GM12878 (cell line): ENCODE measurements at places on chromosomes 2 and 18. TPM values are rescaled to one million over a fixed set of nuclear protein-coding genes. Genes with fewer than 3 reads are reported as not detected.
A peak's percentile ranks its signal among the peaks of the same experiment; 100 is the strongest.

DNA sequence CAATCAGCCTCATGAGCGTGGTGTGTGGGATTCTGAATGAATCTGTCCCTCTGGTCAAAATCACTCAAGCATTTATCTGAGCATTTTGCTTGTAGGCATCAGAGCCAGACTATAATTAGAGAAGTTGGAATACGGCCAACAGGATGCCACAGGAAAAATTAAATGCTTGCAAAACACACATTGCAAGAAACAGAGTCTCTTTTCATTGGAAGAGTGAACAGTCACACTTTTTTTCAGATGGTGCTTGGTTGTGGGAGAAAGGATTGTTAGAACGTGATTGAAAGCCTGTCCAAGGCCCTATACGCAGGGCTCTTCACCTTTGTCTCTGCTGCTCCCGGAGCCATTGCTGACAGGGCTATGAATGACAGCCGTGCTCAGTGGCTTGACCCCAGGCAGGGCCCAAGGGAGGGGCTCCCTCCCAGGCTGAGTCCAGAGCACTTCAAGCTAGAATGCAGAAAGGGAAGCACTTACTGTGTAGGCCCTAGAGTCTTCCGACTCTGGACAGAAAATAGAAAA lies 59.8 kb downstream of the SNTG2 start:
- H3K36me3 ChIP-seq: no peaks in the 10 kb centered on the region
- DNase-seq: no peak
- H3K27ac ChIP-seq: no peak overlapping the region
- no peaks in the 10 kb centered on the region for H3K27me3 ChIP-seq

The MROH2A gene
- not detected in 2 replicates for total RNA-seq

The GPC1 gene
- total RNA-seq: 0.45 and 0.77 TPM in 2 replicates

The TCF23 gene
- not detected in 2 replicates for total RNA-seq

GRCh38 chr2:172137109-172137508 lies 34.4 kb upstream of the DLX2 start:
- H3K36me3 ChIP-seq: no peaks in the 10 kb centered on the region
- H3K4me1 ChIP-seq: no peaks in the 10 kb centered on the region
- no peak overlapping the region for H3K4me3 ChIP-seq
- H3K27ac ChIP-seq: no peak overlapping the region

DNA sequence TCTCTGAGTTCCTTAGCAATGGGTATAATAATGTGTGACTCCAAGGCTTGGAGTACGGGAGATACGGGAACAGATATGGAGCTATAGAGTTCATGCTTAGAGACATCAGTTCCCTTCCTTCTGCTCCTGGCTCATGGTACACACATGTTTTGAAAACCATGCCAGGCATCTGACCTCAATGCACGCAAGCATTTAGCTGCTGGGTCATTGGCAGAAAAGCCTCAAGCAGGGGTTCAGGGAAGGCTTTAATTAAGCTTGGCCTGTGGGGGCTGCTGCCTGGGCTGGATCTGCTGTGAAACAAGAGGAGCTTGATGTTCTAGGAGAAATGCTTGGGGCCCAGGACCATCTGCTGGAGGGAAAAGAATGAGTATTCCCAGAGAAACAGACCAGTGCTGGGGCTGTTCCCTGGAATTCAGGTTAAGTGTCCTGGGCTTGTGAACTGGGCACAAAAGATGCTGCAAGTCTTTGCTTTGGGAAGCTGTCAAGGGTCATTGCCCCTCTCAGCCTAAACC lies 3.2 kb downstream of the ALLC start:
- no peaks in the 10 kb centered on the region for H3K36me3 ChIP-seq
- no peaks in the 10 kb centered on the region for H3K27me3 ChIP-seq
- no peak for DNase-seq
- H3K27ac ChIP-seq: no peak overlapping the region
- no peak overlapping the region for H3K4me3 ChIP-seq
- H3K4me1 ChIP-seq: peaks cover 15% of the 10 kb centered on the region

DNA sequence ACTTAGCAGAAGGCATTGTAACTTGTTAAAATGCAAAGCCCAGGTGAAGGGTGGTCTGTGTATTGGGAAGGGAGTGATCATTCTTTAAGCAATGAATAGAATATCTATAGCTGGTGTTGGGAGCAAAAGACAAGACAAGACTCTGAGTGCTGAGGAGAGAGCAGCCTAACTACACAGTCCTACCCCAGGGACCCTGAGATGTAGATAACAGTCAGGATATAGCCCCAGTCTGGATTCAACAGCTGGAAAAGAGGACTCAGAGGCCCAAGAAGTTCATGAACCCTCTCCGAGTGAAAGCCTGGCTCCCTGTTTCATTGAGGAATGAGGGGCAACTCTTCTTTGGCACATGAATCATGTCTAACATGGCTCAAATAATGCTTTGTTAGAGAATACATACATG lies 310.7 kb upstream of the SLC14A2 start:
- H3K4me1 ChIP-seq: no peaks in the 10 kb centered on the region
- H3K27ac ChIP-seq: no peak overlapping the region
- no peak for DNase-seq
- no peaks in the 10 kb centered on the region for H3K27me3 ChIP-seq
- H3K36me3 ChIP-seq: no peaks in the 10 kb centered on the region

DNA sequence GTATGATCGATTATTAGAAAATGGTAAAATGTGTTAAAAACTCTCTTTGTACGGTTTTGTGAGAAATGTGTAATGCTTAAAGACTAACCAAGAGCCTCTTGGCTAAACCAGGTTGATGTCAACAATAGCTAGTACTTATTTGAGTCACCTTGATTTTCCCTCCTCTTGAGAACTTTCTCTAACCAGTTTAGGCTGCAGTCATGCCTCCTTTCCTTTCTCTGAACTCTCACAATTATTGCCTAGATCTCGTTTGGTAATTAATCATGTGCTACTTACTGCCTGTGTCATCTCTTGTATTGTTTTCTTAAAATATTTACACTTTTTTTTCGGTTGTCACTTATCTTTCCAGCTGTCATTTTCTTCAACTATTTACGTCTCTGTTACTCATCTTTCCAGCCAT lies 1.1 kb upstream of the EPC2 start:
- DNase-seq: peak; percentile 64
- peak overlapping the region; percentile 73 for H3K4me3 ChIP-seq
- no peak overlapping the region for H3K27ac ChIP-seq
- H3K36me3 ChIP-seq: no peaks in the 10 kb centered on the region
- peaks cover 15% of the 10 kb centered on the region for H3K4me1 ChIP-seq
- peaks cover 5% of the 10 kb centered on the region; the same call in 1 of the 2 replicates for H3K27me3 ChIP-seq

The LOXHD1 gene
- not detected in 2 replicates for total RNA-seq

DNA sequence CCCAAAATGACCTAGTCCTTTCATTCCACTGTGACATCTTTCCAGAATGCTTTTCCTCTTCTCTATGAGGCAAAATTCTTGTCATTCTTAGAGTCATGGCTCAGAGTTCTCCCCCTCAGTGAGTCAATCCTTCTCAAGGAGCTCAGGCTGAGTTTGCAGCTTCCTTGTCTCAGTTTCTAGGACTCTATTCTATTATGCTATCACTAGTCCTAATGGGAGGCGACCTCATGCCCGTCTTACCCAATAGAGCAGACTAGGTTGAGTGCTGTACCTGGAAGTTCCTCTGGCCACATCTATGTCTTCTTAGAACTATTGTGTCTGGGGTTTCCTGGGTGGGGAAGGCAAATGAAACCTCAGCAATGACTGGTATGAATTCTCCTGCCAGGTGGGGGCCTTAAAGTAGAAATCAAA lies 51.5 kb downstream of the HAUS1 start:
- H3K4me3 ChIP-seq: no peak overlapping the region
- no peaks in the 10 kb centered on the region for H3K27me3 ChIP-seq
- DNase-seq: no peak
- peaks cover 8% of the 10 kb centered on the region; the same call in 1 of the 2 replicates for H3K4me1 ChIP-seq
- no peaks in the 10 kb centered on the region for H3K36me3 ChIP-seq

The GRB14 gene
- total RNA-seq: not detected in 2 replicates

The CYTIP gene
- 63.7 and 64.9 TPM in 2 replicates for total RNA-seq

DNA sequence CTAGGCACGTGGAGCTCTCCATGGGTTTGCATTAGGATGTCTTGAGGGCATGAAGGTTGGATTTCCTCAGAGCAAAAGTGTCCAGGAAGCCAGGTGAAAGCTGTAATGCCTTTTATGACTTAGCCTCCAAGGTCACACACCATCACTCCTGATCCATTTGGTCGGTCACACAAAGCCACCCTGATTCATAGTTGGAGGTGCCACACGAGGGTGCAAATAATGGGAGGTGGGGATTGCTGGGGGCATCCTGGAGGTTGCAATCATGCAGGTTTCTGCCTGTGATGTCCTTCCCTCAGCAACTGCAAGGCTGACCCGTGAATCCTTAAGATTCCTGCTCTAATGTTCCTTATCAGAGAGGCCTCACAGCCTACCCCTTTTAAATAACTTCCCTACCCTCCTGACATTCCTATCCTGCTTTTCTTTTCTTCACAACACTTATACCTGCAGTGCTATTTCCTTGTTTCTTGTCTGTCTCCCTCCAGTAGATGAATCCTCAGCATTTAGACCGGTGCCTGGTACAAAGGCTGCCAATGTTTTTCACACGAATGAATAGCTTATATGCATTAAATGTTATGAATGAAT lies 97.1 kb downstream of the LIPG start:
- no peaks in the 10 kb centered on the region for H3K4me1 ChIP-seq
- no peak for DNase-seq
- no peak overlapping the region for H3K4me3 ChIP-seq
- H3K36me3 ChIP-seq: no peaks in the 10 kb centered on the region
- H3K27me3 ChIP-seq: 0 out of 2 replicates have a peak, but pooled peaks cover 3% of the 10 kb centered on the region

DNA sequence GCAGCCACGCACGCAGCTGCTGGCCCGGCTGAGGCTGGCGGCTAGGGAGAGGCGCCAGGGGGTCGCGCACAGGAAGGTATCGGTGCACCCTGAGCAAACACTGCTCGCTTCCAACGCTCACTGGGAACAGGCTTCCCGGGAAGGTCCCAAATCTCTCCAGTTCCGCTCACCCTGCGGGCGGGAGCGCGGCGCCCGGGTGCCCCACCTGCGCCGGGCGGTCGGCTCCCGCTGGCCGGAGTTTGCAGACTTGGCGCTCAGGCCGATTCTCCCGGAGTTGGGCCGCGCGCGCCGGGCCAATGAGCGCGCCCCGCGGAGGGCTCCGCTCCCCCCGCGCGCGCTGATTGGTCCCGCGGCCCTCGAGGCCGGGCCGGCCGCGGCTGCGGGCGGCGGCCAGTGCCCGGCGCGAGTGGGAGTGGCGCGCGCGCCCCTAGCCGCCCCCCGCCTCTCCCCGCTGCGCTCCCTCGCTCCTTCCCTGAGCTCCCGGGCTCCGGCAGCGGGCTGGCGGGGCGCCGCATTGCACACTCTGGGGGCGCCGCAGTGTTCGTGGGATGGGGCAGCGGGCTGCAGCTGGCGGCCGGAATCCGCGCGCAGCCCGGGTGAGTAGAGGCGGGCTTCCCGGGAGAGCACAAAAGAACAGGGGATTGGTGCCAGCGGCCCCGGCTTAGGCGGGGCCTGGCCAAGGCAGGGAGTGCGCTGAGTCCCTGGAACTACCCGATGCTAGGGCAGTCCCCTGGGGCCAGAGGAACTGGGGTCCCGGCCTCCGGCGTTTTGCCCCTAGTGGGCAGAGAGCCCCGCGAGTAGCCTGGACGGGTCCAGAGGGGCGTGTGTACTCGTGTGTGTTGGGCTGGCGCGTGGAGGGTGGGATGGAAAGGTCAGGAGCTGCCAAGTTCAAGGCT lies at the start of gene LYPD6:
Gene LYPD6 (plus strand): TSS at position 461 of the 896 bp plus-strand sequence. CDS start 107,122 bp downstream, outside the sequence.
- no peak for DNase-seq
- H3K27me3 ChIP-seq: peaks cover 2% of the 10 kb centered on the region
- H3K36me3 ChIP-seq: no peaks in the 10 kb centered on the region
